ENCODE measurements at places on chromosomes 3 and 15. TPM values are rescaled to one million over a fixed set of nuclear protein-coding genes. Genes with fewer than 3 reads are reported as not detected.

Gene CCK
- total RNA-seq: not detected

Gene SERPINI2
- not detected for total RNA-seq

Gene GOLGA6B
- not detected for total RNA-seq

Gene IL12A
- 0.25 TPM for total RNA-seq

Gene MCTP2
- total RNA-seq: 0.91 TPM

Gene TICRR
- total RNA-seq: 6.6 TPM

Gene LMAN1L
- total RNA-seq: not detected

Gene PRR20G
- total RNA-seq: not detected

Gene TRAK1
- 6.4 TPM for total RNA-seq

Gene GOLGA8J
- not detected for total RNA-seq

Gene CLDN1
- 1.8 TPM for total RNA-seq

Gene AVEN
- 22.9 TPM for total RNA-seq

Gene SLC4A7
- 50.1 TPM for total RNA-seq

Gene TIMP4
- 5.1 TPM for total RNA-seq

Gene GOLGA8Q
- not detected for total RNA-seq

Gene RTP1
- total RNA-seq: not detected

Gene STARD5
- total RNA-seq: 0.71 TPM

Gene IMPG2
- under 0.01 TPM for total RNA-seq

Gene SOX14
- not detected for total RNA-seq

Gene TIGIT
- total RNA-seq: not detected

Gene ZNF710
- total RNA-seq: 11.0 TPM

Gene THAP10
- total RNA-seq: 6.6 TPM

Gene COL6A5
- not detected for total RNA-seq

Gene GRM7
- total RNA-seq: not detected
